Activated T-cell treated with anti-CD3 and anti-CD28 coated beads, Interleukin-2, amount 50 U/mL, for 1 hour (primary cell): ENCODE measurements at places on chromosomes 12 and 14.

DNA sequence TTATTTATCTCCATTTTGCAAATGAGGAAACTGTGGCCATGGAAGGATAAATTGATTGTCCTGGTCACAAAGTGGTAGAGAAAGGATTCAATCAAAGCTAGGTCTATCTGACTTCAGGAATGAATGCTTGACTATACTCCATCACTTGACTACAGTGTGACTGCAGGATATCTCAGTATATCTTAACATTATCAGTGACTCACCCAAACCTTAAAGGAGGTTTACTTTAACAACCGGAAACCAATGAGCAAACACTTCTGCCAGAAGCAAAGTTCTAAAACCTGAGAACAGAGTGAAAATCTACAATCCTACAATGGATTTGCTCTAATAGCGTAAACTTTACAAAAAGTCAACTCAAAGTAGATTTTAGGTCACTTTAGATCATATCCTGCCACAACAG is 277.0 kb downstream of the CEP128 start:
- no peak for DNase-seq

DNA sequence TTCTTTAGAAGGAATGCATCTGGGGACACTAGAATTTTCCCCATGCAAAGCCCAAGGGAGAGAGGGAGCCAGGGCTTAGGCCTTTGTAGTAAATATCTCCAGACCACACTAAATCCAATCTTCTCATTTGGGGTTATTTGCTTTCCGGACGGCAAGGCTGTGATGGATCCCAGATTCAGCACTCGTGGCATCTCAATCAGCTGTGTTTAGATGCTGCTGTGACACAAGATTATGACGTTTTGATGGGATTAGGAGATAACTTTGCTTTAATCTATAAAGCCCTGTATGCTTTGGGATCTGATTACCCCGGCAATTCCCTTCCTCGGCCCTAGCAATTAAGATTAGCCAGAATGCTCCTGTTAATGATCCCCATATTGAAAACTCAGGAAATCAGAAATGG is 686.7 kb upstream of the TBX3 start:
- DNase-seq = no peak

- no peak for DNase-seq
These were observed 11.6 kb downstream of the HVCN1 start for GRCh38 chr12:110677206-110677911.

DNA sequence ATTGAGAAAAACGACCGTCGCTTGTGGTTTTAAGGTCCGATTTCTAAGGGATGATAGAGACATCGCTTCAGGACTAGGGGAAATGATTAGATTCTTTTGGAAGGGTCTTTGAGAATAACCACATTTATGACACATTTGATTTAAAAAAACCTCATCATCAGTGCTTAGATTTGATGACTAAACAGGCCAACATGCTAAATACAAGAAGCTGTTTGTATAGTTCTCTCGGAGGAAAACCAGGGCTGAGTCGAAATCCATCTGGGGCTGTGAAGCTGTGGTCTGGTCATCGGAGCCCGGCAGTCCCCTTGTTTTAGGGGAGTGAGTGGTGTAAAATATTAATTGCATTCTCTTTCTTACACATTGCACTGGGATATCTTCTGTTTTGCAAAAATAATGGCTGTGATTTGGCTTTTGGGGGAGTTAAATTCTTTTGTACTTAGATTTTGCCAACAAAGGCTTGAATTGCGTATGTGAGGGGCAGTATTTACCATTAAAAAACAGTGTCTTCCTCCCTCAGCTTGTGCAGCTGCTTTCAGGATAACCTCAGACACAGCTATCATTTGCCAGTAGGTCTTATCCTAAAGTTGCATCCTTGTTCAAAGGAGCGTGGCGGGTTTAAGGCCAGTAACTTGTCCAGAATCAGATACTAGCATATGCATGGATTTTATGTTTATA is 550 bp downstream of the GNG2 start:
- DNase-seq = no peak

DNA sequence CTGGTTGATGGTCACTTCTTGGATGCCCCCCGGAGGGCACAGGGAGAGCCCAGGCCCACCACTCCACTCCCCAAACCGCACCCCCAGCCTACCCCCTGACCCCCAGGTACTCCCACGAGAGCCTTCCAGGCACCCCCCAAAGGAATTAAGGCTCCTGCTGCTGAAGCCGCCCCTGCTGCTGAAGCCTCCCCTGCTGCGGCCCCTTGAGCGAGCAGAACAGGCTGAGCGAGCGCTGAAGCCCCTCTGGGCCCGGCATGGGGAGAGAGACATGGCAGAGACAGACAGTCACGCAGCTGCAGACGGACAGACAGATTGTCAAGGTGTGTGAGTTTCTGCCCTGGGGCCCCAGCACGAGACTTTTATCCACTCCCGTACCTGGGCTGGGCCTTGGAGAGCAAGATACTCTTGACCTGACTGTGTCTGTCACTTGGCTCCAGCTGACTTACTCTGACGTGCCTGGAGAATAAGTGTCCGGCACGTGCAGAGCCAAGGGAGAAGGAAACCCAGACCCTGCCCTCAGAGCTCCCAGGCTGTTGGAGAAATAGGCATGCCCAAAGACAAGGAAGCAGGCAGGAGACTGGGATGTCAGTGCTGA is at the start of gene KRT78:
KRT78 (minus strand) TSS at position 334 of the 595 bp plus-strand sequence; CDS start at position 270, 64 bp downstream.
- DNase-seq = no peak

DNA sequence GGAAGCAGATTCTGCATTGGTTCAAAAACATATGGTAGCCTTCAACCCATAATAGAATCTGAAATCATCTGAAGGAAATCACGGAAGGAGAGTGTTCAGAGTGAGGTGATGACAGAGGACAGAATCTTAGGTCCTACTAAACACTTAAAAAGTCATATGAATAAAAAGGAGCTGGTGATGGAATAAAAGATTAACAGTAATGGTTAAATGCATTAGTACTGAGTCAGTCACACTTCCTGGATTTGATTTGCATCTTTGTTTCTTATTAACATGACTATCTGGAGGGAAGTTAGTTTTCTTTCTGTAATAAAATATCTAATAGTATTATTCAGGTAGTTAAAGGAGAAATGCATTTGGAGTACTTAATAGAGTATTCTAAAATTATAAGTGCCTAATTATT is 296.3 kb upstream of the ATXN7L3B start:
- no peak for DNase-seq

DNA sequence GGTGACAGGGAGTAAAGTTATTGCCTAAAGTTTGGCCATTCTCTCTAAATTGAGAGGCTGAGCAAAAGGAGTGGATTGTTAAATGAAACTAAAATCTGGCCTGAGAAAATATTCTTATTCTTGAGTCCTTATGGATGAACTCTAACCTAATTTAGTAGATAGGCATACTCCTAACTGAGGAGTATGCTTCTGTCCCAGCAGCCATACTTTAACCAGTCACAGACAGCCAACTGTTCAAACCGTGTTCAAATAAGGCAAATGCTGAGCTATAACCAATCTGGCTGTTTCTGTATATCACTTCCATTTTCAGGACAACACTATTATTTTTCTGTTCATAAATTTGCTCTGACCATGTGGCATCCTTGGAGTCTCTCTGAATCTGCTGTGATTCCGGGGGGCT is 75.9 kb upstream of the RERGL start:
- DNase-seq = no peak

- no peak for DNase-seq
These were observed 28.2 kb upstream of the RNASE1 start for GRCh38 chr14:20830831-20831230.

DNA sequence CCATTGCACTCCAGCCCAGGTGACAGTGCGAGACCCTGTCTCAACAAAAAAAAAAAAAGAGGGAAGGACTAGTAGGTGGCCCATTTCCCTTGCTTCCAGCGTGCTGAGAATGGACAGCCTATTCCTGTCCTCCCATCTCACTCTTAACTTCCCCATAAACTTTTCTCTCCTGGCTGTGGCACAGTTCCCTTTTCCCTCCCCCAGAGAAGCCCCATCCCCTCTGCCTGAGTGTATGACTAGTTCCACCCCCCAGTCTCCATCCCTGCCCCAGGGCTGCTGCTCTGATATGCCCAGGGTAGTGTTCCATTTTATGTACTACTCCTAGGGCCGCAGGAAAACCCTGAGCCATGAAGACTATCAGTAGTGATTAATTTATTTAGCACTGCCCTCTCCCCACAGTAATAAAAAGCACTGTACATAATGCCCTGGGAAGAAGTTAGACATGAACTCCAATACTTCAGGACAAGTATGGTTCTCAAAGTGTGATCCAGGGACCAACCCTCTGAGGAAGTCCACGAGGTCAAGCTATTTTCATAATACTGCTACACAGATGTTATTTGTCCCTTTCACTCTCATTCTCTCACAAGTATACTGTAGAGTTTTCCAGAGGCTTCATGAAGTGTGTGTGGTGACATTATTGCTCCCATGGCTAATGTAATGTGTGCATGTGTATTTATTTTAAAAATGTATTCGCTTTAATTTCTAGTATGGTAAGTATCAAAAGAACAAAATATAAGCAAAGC is 11.5 kb upstream of the CHD4 start:
- no peak for DNase-seq

DNA sequence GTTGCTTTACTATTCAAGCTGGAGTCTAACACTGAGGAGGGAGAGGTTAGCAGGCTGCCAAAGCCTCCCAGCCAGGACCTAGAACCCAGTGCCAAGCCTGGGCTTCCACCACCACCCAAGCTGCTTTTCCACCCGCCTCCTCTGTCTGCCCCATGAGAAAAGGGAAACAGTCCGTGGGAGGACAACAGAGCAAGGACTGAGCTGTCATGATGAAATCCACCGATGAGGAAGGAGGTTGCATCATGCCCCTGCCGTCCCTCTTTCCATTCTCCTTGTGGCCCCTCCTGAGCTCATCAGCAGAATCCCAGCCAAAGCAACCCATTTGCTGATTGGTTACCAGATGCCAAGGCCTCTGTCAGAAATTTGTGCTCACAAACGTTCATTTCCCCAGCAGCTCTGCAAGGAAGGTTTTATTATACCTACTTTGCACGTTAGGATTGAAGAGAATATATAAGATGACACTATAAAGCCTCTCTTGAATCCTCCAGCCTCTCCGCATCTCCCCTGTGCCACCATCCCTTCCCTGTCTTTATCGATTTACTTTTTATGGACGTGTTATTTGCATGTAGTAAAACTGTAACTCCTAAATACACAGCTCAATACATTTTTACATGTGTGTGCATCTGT is 6.3 kb upstream of the SERPINA1 start:
- DNase-seq = no peak

DNA sequence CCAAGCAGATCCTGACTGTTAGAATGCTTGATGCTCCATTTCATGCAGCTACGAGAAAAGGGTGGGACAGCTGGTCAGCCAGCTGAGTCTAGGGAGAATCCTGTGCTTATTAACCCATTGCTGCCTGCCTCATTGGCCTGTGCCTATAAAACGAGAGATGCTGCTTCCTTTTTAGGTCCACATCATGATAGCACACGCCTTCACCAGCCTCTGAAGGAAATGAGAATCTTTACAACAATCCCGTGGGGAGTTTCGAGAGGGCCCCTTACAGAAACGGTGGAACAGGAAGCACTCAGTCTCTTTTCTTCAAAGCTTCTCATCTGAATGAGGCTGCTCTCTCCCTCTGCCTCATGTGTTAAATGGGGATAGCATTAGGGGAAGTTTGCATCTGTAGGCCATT is 147.3 kb upstream of the RFLNA start:
- no peak for DNase-seq

DNA sequence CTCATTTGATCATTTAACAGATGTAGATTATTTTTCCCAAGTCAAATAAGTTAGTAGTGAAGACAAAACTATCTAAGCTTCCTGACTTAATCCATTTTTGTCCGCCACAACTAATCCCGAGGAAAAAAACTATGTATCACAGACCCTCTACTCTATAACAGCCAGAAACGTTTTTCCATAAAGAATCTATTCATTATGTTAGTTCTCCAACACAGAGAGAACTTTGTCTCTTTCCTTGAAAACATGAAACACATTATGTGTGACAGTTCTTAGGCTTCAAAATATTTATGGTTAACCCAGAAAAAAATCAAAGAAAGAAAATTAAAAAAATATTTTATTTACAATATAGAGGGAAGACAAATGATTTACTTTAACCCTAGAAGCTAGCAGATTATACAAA is 100.1 kb downstream of the PLEKHG7 start:
- DNase-seq = no peak

GRCh38 chr12:22056607-22057006 is 10.6 kb downstream of the CMAS start:
- no peak for DNase-seq

GRCh38 chr14:50600849-50601248 is 40.9 kb downstream of the ATL1 start:
- DNase-seq = no peak

DNA sequence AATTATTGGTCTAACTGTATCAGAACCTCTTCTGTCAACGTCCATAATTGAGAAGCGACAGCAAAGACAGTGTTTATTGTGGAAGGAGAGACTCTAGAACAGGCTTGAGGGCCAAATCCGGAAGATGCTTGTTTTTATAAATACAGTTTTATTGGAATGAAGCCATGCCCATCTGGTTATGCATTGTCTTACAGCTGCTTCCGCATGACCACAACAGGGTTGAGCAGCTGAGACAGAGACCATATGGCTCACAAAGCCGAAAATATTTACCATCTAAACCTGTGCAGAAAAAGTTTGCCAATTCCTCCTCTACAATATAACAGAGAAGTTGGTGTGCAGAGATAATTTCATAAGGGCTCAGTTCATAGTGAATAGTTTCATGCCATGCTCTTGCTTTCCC is 24.5 kb downstream of the PRKAB1 start:
- no peak for DNase-seq

- DNase-seq = no peak
These were observed 8.0 kb upstream of the ACTN1 start for GRCh38 chr14:68986926-68987652.

DNA sequence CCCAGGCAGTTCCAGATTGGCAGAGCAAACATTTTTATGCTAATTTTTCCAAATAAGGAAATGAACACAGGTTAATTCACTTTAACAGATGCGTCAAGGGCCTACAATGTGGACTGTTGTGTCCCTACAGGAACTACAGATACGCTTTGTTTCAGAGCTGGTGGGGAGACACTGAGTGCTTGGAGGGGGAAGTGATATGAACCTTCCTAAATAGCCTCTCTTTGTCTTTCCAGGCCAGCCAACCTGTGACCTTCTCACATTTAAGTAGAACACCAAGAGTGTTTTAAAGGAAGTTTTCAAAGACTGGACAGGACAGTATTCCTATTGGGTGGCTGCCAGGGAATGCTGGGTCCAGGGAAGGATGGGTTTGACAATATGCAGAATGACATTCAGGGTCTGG is 141.3 kb downstream of the ZNF664 start:
- DNase-seq = no peak

DNA sequence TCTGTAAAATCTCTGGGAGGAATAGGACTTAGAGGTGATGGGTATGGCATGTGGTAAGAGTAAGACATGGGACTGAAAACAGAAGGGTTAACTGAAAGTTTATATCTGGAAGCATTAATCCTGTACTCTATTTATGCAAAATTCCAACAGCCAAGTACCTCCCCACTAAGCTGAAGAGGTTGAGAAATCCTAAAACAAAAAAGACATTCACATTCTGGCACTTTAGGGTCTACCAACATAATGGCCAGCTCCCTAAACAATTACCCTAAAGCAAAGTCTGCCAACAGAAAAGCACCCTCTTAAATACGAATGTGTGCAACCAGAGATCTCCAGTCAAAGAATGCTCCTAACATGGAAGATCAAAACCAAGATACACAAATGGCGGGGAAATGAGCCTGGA is 87.4 kb downstream of the GTF2A1 start:
- DNase-seq = no peak
